Putamen (tissue), 1 donor: ENCODE measurements at places on chromosomes 5 and 9.
A peak's percentile ranks its signal among the peaks of the same experiment; 100 is the strongest.

DNA sequence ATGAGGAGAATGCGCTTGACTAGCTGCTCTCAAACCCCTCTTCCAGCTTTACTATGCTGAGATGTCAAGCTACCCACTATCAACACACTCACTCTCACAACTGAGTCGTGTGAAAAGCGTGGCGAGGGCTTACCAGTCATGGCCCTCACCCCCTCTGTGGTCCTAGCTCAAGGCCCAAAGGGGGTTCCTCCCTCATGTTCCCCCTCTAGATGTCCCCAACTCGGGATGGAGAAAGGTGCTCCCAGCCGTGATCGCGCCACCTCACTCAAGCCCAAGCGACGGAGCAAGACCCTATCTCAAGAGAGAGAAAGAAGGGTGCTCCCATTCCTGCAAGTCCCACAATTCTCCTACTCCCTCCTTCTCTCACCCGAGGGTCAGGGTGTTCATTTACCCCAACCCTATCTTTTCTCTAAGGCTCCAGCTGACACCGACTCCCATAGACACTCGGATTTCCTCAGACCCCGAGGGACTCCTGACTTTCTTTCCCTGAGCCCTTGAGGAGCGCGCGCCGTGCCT, 559 bp downstream of the SLC38A9 start:
- no peak for DNase-seq

DNA sequence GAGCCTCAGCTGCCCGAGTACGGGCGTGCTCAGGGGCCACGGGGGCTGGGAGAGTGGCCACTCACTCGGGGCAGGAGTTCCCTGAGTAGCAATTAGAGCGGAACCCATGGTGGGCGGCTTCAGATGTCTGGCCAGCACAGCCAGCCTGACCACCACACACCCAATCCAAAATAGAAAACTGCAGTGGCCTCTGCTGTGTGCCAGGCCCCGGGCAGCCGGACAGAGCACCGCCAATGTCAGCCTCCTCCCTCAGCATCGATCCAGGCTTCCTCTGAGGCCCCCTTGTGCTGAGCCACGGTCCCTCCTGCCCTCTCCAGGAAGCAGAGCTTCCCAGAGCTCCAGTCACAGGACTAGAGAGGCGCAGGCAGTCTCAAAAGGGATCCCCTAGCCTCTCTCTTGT, 2.7 kb downstream of the ADAMTS2 start:
- no peak for DNase-seq

GRCh38 chr9:69542942-69543704, 129.0 kb downstream of the APBA1 start:
- DNase-seq = peak; percentile 44

DNA sequence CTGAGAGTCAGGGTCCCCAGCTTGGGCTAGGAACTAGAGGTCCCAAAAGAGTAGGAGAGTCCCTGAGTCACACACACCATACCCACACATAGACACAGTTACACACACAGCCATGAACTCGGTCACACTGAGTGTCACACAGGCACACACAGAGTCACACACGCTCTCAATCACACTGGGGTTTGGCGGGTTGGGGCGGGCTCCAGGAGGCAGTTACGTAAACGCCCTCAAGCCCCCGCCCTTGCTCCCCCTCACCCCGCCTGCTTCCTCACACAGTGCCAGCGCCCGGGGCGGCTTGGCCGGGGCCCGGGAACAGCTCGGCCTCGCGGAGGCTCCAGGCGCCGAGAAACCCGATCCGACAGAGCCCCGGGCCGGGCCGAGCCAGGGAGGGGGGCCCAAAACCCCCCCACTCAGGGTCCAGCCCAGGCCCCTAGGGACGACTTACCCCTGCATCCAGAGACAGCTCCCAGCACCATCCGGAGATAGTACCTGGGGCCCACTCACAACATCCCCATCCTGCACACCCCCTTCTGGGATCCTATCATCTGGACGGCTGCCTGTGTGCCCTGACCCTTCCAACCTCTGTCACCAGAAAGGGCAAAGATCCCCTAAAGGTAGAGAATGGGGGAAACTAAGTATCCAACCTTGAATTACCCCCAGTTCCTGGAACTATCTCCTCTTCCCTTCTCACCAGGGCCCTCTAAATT, 3.5 kb upstream of the CNTFR start:
- DNase-seq = peak; percentile 72

- DNase-seq = no peak
Observed at GRCh38 chr9:128689293-128689774, 312 bp downstream of the SET start.

- DNase-seq = no peak
Observed at GRCh38 chr9:111961009-111961408, 64.4 kb downstream of the UGCG start.

GRCh38 chr9:80763536-80763935, 925.8 kb downstream of the TLE1 start:
- no peak for DNase-seq

GRCh38 chr5:78046006-78046405, 248.5 kb downstream of the AP3B1 start:
- DNase-seq = no peak

GRCh38 chr9:678897-679296, 162.6 kb upstream of the DMRT1 start:
- DNase-seq = no peak

DNA sequence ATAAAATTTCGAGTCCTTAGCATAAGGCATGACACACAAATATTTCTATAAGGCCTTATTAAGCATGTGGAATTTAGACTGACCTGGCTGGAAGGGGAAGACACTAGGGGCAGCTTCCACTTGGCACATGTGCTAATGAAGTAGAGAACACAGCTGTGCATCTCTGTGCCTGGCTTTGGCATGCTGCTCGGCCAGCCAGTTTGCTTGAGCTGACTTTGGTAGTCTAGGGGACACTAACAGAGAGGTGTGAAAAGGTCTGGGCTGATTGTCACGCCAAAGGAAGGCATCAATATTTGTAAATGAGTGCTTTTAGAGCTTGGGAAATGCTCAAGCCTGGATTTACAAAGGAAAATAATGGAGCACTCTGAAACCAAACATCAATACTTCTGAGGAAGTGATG, 723.7 kb downstream of the PRELID2 start:
- DNase-seq = no peak

- no peak for DNase-seq
Observed at GRCh38 chr5:4995014-4995413, 145.1 kb upstream of the ADAMTS16 start.

DNA sequence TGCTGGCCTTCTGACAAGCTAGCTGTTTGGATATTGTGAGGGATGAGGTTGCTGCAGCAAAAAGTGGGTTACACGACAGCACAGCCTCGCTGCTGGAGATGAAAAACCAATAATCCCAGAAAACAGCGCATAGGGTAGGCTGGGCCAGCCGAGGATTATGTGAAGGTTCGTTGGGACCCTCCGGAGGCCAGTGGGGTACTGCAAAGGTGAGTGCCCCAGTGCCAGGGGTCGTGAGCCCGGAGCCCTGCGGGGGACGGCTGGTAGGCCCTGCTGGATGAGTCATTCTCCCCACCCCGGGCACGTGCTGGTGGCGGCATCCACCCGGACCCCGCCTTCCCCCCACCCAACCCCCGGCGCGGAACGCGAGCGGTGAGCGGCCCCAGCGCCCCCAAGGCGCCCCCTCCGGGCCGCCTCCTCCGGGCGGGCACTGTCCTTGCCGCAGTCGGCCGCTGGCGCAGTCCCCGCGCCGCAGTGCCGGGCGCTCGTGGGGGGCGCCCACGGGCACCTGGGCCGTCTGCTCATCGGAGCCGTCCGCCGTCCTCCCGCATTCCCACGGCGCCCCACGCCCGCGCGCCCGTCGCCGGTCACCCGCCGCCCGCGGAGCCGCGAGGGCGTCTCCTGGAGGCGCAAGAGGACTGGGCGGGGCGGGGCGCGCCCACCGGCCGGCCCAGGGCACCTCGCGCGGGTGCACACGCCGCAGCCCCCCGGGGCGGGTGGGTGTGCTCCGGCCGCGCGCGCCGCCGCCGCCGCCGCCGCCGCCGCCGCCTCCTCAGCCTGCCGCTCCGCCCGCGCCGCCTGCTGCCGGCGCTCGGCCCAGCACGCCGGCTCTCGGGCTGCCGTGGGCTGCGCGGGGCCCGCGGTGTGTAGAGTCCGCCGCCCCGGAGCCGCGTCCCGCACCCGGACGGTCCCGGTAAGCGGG, at the start of gene PHF24:
Gene PHF24 (plus strand): TSS at position 794 of the 919 bp plus-strand sequence. CDS start 13,014 bp downstream, outside the sequence.
- no peak for DNase-seq

DNA sequence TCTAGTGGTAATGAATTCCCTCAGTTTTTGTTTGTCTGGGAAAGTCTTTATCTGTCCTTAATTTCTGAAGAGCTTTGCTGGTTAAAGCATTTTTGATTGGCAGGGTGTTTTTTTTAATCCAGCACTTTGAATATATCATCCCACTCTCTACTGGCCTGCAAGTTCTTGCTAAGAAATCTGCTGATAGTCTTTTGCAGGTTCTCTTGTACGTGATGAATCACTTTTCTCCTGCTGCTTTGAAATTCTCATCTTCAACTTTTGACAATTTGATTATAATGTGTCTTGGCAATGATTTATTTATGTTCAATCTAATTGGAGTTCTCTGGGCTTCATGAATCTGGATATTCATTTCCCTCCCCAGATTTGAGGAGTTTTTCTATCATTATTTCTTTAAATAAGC, 8.1 kb upstream of the TMEM215 start:
- no peak for DNase-seq

- no peak for DNase-seq
Observed at GRCh38 chr5:57895766-57896165, 413.2 kb upstream of the ACTBL2 start.

GRCh38 chr5:132257131-132258101, at the start of gene PDLIM4:
Gene PDLIM4, plus strand, starts transcription at chr5:132257696. Its CDS starts 39 bp downstream, at chr5:132257735.
- DNase-seq = no peak

DNA sequence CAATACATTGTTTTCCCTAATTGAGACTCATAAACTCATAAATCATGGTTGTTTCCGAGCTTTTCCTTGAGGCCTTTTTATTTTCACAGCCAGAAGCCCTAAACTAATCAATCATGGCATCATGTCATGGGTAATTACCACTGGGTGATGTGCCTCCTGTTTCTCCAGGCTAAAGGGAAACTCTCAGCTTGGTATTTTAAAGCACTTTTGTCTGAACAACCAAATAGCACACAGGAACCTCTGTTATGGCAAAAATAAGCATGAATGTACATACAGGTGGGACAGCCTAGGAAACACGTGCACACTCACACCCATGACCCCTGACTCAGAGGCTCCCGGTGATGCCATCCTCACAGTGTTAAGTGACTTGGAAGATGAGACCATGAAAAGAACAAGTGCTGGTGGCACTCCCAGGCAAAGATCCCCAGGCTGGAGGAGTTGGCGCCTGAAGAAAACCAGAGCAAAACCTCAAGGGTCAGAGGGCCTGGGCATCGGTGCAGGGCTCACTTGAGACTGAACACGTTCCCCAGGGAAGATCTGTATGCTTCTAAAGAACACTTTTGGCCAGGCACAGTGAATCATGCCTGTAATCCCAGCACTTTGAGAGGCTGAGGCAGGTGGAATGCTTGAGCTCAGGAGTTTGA, 154.3 kb downstream of the ROR2 start:
- DNase-seq = no peak

GRCh38 chr5:84249918-84250630, 134.6 kb downstream of the EDIL3 start:
- DNase-seq = peak; percentile 39

DNA sequence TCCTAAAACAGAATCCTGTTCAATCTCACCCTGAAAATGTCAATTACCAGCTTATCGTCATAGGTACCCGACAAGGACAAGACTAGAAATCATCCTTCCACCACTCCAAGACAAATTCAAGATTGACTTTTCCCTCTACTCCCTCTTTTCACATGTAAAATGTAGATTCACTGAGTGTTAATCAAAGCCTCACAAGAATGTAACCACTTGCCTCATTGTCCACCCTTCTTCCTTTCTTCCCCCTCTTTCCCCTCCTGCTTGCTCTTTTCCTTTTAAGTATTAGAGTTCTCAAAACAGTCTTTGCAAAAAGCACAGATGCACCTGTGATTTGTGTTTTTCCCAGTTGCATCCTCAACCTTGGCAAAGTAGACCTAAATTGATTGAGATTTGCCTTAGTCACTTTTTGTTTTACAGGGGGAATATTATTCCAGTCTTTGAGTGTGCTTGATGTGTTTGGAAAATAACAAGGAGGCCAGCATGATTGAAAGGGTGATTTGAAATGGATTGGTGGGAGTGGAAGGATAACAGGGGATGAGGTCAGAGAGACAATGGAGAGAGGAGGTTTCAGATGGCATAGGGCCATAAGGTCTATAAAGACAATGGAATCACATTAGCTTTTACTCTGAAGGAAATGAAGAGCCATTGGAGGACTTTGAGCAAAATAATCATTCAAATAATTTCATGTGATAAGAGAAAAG, 231.3 kb upstream of the TYRP1 start:
- DNase-seq = no peak

GRCh38 chr5:113063927-113064326, 87.3 kb downstream of the DCP2 start:
- DNase-seq = no peak

GRCh38 chr5:135964670-135965320, 10.0 kb upstream of the LECT2 start:
- DNase-seq = no peak

- no peak for DNase-seq
Observed at GRCh38 chr5:31427013-31427723, 104.7 kb downstream of the DROSHA start.

DNA sequence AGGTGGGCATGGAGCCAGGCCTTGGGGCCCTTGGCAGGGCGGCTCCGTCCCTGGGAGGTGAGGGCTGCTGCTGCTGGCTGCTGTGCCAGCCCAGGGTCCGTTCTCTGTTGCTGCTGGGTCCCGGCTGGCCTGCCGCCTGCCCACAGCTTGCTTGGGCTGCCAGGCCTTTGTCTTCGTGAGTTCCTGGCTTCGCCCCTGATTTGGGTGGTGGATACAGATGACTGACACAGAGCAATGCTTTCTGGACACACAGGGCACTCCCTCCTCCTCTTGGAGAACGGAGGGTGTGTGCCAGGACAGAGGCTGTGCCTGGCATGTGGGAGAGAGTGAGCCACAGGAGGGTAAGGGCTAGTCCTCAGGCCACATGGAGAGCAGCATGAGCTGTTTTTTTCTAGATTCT, 166.1 kb downstream of the MACROH2A1 start:
- DNase-seq = no peak

- DNase-seq = peak; percentile 26
Observed at GRCh38 chr5:80318212-80318611, 1.6 kb upstream of the SPZ1 start.

GRCh38 chr9:34570809-34571480, 18.6 kb downstream of the CNTFR start:
- DNase-seq = no peak

DNA sequence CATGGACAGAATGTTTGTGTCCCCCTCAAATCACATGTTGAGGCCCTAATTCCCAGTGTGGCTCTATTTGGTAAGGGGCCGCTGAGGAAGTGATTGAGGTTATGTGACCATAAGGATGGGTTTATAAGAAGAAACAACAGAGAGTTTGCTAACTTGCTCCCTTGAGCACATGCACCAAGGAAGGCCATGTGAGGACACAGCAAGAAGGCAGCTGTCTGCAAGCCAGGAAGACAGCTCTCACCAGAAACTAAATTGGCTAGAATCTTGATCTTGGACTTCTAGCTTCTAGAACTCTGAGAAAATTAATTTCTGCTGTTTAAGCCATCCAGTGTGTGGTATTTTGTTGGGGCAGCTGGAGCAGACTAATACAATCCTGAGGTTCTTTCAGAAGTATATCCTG, 35.2 kb upstream of the CDC42SE2 start:
- no peak for DNase-seq

GRCh38 chr9:89482901-89483361, 15.0 kb downstream of the SEMA4D start:
- no peak for DNase-seq
